Fibroblast of skin of back (primary cell): ENCODE measurements at places on chromosomes 2 and 18.

GRCh38 chr18:73728657-73729056 lies 419.0 kb downstream of the FBXO15 start:
- peak; percentile 20 for DNase-seq

DNA sequence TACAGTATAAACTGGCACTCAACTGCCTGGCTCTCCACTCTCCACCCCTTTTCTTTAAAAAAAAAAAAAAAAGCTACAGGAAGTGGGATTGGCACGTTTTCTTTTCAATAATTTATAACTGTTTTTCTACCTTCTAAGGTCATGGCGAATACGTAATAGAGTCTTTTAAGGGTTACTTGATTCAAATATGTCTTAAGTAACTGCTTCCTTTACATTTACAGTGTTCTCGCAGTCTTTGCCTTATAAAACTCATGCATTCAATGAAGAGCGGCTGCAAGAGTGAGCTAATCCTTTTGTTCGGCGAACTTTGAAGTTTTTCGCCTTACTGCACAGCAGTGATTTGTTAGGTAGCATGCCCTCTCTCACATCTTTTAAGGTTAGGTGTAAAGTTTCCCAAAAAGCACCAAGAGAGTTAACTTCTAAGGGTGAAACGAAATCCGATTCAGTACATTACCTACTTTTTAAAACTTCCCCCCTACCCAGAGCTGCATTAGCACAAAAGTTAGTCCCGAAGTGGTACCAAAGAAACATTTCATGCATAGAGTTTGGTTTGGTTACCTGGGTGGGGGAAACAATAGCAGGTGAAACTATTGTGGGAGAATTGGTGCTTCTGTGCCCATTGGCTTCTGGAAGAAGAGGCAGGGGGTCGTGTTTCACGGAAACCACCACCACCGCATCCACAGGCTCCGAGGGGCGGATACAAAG lies 2.0 kb downstream of the KCTD1 start:
- peak; percentile 29 for DNase-seq

GRCh38 chr2:60926741-60927552 lies 45.6 kb downstream of the REL start:
- DNase-seq: peak; percentile 74

DNA sequence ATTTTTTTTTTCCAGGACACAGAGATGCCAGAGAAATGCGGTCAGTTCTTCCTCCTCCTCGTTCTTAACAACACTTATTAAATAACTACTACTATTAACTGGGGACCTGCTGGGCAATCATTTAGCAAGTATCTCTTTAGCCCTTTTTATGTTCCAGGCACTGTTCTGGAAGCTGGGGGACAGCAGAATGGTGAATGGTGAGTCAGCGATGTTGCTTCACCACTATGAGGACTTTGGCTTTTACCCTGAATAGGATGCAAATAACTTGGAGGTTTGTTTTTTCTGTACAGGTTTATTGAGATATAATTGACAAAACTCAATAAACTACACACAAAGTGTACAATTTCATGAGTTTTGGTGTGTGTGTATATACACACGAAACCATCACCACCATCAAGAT lies 179.9 kb upstream of the MSH6 start:
- no peak for DNase-seq

DNA sequence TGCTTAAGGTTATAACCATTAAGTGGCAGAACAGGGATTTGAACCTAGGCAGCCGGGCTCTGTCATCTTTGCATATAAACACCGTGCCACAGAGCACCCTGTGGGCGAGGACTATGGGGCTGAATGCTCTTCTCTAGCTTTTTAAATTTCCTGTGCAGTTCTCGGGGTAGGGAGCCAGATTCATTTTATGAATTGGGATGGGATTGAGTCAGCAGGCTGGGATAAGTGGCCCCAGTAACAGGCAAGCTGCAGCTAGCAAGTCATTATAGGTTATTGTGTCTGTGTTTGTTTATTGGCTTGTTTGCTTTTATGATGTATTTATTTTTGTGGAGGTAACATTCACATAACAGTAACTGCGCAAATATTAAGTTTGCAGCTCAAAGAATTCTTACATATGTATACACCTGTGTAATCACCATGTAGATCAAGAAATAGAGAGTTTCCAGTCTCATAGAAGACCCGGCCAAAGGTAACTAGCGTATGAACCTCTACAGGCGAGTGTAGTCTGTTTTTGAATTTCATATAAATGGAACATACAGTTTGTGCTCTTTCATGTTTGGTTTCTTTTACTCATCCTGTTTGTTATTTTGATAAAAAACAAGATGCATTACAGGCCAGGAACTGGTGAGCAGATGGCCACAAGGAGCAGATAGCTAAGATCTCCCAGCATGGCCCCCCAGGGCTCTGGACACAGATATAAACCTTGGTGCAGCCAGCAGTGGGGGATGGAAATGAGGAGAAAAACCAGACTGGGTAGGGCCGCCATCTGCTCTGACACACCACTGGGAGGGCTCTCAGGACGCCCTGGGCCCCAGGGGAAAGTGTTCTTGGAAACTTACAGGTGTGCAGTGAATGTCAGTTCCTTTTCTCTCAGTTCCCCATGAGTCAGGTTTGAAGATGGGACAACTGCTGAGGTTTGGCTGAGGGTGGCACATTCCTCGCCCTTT lies 49.2 kb upstream of the GPR155 start:
- no peak for DNase-seq

DNA sequence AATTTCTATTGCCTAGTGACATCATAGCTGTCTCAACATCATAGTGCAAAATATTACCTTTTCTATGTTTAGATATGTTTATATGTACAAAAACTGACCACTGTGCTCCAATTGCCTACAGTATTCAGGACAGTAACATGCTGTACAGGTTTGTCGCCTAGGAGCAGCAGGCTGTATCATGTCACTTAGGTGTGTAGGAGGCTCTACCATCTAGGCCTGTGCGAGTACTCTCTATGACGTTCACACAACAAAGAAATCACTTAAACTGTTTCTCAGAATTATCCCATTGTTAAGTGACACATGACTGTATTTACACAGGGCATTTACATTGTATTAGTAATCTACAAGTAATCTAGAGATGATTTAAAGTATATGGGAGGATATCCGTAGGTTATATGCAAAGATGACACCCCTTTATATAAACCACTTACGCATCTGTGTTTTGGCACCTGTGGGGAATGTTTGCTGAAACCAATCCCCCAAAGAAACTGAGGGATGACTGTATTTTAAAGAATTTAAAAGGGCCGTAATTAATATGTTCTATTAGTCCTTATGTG lies 24.7 kb downstream of the IL1R2 start:
- no peak for DNase-seq

DNA sequence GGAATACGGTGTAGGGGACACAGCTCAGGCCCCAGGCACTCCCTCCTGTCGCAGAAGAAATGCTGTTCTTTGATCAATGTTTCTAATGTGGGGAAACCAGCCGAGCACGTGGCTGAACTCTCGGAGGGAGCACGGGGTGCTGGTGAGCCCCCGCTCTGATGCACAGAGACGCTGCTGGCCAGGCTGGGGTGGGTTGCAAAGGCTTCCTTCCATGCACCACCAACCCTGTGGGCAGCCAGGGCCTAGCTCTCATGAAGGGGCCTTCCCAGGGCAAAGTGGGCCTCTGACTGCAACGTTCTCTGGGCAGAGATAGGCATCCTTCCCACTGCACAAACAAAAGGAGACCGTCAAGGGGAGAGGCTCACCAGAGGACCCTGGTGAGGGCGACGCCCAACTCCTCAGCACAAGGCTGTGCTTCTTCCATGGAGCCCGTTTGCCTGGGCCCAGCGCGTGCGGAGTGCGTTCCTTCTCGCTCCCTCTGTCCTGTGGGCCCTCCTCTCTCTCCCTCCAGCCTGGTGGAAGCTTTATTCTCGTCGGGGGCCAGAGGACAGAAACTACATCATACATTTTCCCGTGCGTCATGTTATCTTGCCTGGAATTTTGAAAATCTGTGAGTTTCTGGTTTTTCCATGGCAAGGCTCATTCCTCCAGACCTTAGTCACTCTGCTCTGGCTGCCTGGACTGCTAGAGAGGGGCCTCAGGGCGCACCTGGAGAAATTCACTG lies 61.1 kb upstream of the SP3 start:
- peak; percentile 62 for DNase-seq

- DNase-seq: no peak
These were observed 69.2 kb downstream of the ADD2 start for GRCh38 chr2:70698847-70699246.

GRCh38 chr18:9206421-9206820 lies 69.8 kb downstream of the ANKRD12 start:
- DNase-seq: no peak

GRCh38 chr2:143730953-143731260 lies 601.7 kb downstream of the ARHGAP15 start:
- no peak for DNase-seq

DNA sequence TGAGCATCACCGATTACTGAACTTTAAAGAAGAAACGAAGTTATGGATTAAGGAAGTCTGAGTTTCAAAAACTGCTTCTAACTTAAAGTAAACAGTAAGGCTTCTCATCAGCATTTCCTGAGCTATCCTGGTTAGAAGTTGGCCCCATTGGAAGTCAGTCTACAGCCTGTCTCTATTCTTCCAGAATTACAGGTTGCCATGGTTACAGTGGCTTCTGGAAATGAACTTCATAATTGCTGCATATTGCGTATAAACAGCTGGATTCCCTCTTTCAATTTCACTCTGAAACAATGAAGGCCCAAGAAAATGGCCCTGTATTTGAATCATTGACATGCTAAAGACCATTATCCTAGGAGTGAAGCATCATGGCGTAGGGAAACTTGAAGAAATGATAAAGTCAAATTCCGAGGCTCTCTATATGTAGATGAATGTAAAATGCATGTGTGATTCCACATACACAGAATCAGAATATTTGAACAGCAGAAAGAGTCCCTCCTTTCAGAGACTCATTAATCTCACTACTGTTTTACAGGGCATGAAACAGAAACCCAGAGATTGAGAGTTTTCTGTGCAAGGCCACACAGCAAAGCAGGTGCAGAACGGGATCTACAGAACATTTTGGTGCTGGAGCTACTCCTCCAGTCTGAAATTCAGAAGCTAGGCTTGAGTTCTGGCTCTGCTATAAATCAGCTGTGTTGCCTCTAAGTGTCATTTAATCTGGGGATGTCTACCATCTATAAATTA lies 856.4 kb upstream of the CELF4 start:
- no peak for DNase-seq

DNA sequence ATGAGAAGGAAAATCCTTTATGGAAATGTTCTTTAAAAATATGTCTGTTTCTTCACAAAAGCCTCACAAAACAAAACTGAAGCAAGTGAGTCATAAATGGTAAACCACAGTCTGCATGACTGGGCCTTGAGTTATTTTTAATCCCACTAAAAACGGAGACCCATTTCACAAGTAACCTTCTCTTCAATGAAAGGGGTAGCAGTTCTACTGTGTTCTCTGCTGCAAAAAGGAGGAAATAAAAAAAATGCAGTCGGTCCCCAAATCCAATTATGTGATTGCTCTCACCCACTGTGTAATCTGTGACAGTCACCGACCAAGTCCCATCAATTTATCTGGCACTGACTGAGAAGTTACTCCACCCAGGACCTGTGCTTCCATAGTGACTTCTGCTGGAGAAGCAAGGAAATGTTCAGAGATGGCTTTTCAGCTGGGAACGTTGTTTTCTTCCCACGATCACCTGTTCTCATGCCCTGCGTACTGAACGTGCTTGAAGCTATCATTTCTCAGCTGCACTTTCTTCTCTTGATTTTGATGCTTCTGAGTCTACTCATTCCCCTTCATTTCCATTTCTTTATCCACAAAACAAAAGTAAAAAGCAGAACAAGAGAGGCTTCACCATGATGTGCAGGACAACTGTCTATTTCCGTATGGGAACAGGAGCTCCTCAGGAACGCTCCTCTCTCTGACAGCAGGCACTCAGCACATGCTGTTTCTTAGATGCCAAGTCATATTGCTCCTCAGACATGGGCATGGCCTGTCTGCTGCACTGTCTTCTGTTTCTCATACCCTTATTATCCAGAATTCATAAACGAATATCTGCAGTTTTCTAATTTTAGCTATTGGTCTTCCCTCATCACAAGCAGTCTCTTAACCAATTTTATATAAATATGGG lies 80.0 kb upstream of the TMEM200C start:
- DNase-seq: peak; percentile 83

GRCh38 chr2:101188683-101189405 lies 37.7 kb upstream of the TBC1D8 start:
- peak; percentile 52 for DNase-seq

- no peak for DNase-seq
These were observed 74.0 kb downstream of the MCFD2 start for GRCh38 chr2:46841621-46842020.

GRCh38 chr2:24336811-24337210 lies 23.5 kb downstream of the ITSN2 start:
- DNase-seq: no peak

GRCh38 chr2:19392191-19392590 lies 33.8 kb upstream of the OSR1 start:
- DNase-seq: no peak

DNA sequence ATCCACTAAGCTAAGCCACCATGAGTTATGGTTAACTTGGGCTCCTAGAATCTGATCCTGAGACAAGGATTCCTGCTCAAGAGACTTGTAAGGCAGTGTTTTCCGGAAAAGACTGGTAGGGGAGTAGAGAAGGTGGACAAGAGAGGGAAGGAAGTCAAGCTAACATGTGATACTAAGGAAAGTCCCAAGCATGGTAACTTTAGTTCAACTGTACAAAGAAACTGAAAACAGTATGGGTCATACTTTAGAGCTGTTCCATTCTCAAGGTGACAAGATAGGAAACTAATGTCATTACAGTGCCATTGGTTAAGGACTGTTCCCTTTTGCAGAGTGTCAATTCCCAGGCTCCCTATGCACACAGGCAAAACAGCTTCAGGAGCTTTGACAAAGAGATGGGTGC lies 5.8 kb downstream of the MYO5B start:
- DNase-seq: no peak

DNA sequence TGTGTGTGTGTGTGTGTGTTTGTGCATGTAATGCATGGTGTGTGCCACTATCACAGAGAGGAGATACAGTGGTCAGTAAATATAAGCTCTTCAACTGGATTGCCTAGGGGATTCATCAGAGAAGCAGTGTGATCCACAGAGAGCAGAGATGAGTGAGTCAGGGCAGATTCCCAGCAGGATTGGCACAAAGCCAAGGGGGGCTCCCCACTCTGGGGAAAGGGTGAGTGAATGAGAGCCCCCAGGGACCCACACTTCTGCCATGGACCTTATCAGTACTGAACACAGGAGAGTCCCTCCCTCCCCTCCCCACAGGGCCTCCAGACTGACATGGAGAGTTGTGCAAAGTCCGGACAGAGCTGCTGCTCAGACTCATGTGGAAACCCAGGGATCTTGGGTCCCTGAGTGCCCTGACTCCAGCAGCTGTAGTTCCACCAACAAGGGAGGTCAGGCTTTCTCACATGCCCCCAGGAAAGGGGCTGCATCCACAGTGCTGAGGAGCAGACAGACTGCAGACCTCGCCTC lies 748.8 kb downstream of the NR4A2 start:
- no peak for DNase-seq

GRCh38 chr2:38353402-38353801 lies 23.7 kb downstream of the ATL2 start:
- DNase-seq: no peak
